ENCODE measurements at places on chromosomes 16 and 17.

- DNase-seq, result no peak
Measured at GRCh38 chr16:56688762-56689161, 6.5 kb downstream of the MT1X start.

DNA sequence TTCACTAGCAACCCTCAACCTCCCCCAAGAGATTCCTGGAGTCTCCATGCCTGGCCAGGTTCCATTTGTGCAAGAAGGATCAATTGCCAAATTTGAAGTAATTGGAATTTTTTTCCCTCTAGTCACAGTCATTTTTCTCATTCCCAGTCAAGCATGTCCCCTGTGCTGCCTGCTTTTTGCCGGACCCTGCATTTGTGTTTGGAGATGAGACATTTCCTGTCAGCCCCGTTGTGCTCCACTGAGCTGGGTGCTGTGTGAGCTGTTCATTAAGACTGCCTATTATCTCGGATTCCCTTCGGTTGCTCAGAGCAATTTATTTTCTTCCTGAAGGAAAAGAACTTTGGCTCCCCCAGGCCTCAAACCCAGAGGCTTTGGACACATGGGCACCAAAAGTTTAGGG is 201.0 kb upstream of the NLRP1 start:
- no peak for DNase-seq

GRCh38 chr17:33498069-33498468 is 205.0 kb upstream of the ASIC2 start:
- no peak for DNase-seq

DNA sequence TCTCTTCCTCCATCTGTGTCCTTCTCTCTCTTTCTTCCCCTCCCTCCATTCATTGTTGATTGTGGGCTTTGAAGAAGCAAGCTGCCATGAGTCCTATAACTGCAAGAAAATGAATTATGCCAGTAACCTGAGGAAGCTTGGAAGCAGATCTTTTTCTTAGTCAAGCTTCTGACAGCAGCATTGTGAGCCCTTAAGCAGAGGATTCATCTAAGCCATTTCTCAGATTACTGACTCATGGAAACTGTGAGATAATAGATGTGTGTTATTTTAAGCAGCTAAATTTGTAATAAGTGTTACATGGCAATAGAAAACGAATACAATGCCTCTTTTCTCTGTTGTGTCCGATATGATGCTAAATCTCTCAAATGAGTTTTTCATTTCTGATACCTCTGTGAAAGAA is 1109.7 kb downstream of the CDH11 start:
- no peak for DNase-seq

DNA sequence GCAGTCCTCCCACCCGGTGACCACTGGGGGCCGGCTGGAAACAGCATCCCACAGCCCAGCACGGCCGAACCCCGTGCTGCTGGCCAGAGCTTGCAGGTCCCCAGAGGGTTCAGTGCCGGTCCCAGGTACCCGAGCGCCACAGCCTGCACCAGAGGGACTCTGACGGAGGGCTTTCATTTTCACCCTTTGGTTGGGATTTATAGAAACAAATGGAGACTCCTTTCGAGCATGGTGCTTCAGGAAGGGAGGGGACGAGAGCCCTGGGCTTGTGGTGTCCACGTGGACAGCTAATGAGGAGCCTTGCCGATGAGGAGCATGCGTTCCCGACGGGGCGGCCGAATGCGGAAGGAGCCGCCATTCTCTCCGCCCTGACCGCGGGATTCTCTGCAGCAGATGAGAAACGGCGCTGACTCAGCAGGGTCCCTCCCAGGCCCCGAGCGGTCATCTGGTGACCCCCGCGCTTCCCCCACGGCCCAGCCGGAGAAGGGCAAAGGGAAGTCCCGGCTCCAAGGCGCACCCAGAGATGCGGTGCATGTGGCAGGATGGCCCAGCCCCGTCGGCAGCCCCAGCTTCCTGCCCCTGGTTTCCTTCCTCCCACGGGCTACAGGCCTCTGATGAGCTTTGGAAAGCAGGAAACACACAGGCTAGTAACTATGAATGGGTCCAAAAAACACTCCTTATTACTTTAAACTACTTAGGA is 9.8 kb downstream of the SLC38A10 start:
- DNase-seq, result peak; percentile 44

DNA sequence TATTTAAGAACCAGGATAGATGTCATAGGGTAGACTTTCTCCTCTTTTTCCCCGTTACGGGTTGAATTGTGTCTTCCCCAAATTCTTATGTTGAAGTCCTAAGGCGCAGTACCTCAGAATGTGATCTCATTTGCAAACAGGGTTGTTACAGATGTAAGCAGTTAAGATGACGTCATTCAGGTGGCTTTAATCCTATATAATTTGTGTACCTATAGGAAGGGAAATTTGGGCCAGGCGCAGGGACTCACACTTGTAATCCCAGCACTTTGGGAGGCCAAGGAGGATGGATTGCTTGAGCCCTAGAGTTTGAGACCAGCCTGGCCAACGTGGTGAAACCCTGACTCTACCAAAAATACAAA is 99.5 kb upstream of the DHX40 start:
- no peak for DNase-seq

DNA sequence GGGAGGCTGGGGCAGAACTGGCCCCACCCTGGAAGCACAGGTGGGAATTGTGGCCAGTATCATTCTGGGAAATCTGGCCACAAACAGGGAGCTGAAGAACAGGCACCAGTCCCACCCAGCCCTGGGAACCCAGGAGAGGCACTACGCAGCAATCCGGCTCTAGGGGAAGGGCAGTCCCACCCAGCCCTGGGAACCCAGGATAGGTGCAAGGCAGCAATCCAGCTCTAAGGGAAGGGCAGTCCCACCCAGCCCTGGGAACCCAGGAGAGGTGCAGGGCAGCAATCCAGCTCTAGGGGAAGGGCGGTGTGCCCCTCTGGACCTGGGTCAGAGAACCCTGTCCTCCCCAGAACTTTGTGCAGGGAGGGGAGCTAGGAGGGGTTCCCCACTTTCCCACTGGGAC is 7.1 kb downstream of the DRC3 start:
- no peak for DNase-seq

DNA sequence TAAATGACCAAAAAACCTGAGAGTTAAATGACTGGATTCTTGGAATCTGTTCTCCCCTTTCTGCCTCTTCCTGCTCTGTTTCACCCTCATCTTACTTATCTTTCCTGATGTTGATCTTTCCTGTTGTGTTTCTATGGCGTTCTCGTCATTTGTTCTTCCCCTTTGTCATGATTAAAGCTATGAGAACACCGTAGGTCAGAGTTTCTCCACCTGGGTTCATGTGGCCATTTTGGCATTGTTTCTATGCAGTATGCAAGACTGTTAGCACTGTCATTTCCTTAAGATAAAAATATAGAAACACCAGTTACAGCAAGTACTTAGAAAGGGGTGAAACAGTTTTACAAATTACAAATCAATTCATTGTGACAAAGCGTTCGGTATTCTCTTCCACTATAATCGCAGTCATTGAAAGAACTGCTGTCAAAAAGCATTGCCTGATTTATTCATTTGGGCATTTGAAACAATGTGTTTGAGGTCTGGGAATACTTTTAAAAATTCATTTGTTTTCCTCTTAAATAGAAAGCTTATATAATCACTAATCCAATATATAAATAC is 166.0 kb downstream of the PHKB start:
- no peak for DNase-seq

GRCh38 chr17:77375108-77375916 is 234.5 kb downstream of the SEC14L1 start:
- no peak for DNase-seq

DNA sequence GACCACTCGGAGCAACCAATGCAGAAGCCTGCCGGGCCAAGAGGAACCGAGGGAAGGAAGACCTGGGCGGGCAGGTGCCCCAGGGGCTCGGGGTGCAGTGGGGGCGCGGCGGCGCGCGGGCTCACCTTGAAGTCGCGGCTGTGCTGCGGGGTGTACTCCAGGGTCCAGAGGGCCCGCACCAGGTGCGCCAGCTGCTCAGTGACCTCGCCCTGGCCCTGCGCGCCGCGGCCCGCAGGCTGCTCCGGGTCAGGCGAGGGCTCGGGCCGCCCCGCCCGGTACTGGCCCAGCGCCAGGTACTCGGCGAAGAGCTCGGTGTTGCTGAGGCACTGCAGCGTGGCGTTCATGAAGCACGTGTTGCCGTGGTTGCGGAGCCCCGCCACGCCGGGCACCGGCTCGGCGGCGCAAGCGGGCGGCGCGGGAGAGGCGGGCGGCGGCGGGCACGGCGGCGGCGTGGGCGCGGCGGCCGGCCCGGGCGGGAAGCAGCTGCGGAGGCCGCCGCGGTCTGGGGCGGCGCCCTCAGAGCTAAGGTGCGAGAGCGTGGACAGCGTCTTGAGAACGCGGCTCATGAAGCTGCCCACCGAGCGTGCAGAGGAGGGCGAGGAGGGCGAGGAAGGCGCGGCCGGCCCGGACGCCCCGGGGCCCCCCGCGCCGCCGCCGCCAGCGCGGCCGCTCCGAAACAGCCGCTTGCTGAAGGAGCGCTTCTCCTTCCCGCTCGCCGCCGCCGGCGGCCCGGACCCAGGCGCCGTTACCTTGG is 562 bp downstream of the USP31 start:
- peak; percentile 74 for DNase-seq

DNA sequence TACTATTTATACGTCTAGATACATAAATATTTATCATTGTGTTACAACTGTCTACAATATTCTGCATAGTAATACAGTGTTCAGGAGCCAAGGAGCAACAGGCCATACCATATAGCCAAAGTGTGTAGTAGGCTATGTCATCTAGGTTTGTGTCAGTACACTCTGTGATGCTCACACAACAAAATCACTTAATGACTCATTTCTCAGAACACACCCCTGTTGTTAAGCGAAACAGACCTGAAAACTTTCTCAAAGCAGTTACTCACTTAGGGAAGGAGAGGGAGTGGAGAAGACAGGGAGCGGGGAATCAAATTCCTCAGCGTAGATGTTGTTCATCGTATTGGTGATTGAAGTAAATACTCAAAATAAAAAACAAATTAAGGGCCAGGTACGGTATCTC is 269.5 kb downstream of the STX8 start:
- DNase-seq, result no peak

DNA sequence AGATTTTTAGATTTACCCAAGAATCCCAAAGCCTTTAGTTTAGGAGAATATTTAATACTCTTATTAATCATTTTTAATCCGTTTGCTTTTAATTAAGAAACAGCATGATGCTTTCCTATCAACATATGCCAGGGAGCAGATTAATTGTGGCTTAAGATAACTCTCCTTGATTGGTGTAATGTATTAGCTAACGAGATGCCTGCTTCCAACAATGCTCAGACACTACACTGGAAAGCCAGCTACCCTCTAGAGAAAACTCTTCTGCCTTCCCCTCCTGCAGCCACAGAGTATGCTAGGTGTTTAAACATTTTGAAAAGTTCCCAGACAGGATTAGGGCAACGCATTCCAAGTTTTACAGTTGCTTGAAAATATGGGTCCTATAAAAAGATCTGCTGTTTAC is 142.2 kb downstream of the AATF start:
- DNase-seq, result no peak

GRCh38 chr16:57361404-57361803 is 2.8 kb downstream of the CCL22 start:
- DNase-seq, result no peak

- DNase-seq, result no peak
Measured at GRCh38 chr16:13435873-13436474, 484.0 kb upstream of the ERCC4 start.

All from head of caudate nucleus (tissue), 42 donors.